ENCODE measurements at places on chromosomes 16 and 17.

GRCh38 chr16:15440852-15441251 is 6.5 kb downstream of the BMERB1 start:
- DNase-seq, result no peak

DNA sequence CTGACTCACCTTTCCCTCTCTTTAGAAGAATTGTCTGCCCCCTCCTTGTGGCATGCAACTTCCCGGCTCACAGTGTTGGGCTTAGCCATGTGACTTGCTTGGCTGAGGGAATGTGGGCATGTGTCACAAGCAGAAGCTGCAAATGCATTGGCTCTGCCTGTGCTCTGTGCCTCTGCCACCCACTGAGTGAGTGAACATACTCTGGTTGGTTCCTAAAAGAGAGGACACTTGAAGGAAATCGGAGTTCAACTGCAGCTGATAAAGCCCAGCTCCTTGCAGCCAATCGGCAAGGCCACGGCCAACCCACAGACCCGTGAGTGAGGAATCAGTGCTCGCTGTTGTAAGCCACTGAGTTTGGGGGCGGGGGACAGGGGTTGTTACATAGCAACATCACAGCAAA is 10.9 kb upstream of the GINS2 start:
- DNase-seq, result no peak

GRCh38 chr17:82351713-82352488 is 7.1 kb upstream of the TEX19 start:
- DNase-seq, result peak; percentile 80

DNA sequence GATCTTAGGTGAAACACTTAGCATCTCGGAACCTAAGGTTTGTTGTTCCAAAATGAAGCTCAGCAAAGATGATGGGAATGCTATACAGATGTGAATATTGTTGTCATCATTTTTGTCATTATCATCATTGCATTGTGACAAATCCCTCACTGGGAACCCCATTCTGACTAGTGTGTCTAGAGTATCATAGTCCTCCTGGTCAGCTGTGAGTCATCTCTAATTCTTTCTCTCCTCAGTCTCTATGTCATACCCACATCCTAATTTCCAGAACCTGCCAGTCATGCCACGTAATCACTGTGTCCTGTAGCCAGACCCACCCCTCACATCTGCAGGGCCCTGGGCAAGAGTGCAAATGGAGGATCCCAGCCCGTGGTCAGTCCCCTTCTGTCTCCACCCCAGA is 60.5 kb upstream of the CLEC3A start:
- no peak for DNase-seq

GRCh38 chr16:17019366-17019765 is 451.4 kb downstream of the XYLT1 start:
- no peak for DNase-seq

DNA sequence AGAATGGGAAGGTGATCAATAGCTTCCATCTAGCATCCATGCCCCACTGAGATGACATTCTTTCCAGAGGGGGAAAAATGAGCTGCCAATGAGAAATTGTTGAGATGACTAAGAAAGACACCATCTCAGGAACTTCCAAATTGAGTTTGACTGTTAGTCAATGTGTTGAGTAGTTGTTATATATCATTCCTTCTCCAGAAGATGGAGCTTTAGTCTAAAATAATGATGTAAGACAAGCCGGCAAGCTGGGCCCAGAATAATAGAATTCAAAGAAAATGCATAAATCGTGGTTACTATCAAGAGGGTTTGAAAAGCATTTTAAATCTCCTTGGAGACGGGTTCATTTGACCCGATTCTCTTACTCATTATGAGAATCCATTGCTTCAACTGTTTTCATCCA is 71.0 kb upstream of the ATF7IP2 start:
- no peak for DNase-seq

GRCh38 chr16:75233611-75233938 is 14.8 kb downstream of the CTRB1 start:
- no peak for DNase-seq

DNA sequence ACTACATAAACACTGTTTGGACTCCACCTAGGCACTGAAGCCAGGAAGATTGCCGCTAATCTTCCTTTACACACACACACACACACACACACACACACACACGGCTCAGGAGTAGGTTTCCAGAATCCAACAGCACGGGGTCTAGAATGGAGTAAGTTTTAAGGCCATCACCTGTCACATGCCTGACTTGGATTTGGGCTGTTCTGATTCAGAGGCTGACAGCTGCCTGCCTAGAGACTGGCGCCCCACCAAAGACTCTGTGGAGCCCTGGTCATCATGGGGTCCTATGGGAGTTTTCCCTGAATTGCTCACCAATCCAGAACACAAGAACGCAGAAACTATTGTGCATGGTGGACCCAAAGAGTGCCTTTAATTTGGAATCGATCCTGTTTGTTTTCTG is 10.9 kb downstream of the CDRT4 start:
- no peak for DNase-seq

GRCh38 chr17:55177855-55178217 is 86.9 kb upstream of the HLF start:
- DNase-seq, result no peak

- no peak for DNase-seq
Measured at GRCh38 chr17:74356646-74357465, 4.8 kb downstream of the BTBD17 start.

Measured in stimulated activated CD4-positive, alpha-beta T cell treated with anti-CD3 and anti-CD28 coated beads, Interleukin-15, amount 100 ng/mL, for 48 hours (primary cell).